ENCODE measurements at places on chromosomes 7 and 10.

- DNase-seq = no peak
Measured at GRCh38 chr10:34530778-34531177, 284.3 kb downstream of the PARD3 start.

DNA sequence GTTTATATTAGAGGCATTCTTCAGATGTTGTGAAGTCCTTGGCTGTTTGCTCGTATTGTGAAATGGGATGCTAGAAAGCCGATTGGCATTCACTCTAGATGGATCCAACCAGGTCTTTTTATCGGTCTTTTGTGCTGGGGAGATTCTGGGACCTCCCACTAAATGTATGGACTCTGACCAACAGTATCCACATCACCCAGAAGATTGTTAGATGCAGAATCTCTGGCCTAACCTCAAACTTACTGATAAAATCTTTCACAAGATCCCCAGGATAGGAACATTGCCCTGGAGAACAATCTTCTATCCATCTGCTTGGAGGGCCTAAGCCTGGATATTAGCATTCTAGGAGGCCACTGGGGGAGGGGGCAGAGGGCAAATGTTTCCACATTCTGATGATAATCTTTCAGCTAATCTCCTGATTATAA lies 160.9 kb downstream of the PLXDC2 start:
- DNase-seq = no peak

DNA sequence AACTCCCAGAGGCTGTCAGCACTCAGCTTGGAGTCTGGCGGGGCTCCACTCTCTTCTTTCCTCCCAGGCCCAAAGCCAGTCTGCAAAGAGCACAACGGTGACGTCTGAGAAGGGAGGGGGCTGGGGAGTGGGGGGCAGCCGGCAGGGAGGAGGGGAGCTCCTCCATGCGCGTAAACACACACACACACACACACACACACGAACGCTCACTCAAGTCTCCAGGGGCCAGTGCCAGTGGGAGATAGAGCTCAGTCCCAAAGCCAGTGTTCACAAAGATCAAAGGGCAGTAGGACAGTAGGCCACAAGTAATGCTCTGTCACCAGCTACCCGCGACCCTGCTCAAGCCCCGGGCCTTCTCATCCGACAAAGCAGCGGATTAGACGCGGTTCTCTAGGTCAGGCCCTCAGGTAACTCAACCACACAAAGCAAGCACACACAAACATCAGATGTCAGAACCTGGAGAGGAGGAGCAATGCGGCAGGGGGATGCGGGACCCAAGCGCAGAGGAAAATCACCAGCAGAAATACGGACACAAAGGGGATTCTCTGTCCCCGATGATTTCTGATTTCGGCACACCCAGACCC lies 19.9 kb downstream of the TCAF1 start:
- DNase-seq = no peak

DNA sequence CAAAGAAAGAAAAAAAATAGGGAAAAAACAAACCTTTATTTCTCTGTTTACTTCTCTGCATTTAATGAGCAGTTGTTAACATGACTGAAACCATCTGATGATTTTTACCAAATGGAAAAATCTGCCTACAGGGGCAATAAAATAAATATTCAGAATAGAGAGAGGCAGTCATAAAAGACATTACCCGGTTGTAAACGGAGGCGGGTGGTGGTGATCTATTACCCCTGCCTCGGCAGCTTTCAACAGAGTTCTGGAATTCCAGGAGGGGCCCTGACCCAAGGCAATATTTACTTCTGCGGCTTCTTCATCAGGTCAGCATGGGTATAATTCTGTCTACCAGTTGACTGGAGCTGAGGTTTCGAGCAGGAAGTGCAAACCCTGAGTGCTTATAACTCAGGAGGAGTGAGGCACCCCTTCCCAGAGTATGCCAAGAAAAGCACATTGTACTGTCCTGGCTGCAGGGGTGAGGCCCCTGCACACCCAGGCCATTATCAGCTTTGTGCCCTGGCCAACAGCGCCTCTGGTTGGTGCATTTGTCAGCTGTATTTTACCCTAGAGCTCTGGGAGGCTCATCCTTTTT lies 8.2 kb upstream of the CXCL12 start:
- no peak for DNase-seq

- no peak for DNase-seq
Measured at GRCh38 chr10:76962851-76963250, 674.8 kb downstream of the KCNMA1 start.

DNA sequence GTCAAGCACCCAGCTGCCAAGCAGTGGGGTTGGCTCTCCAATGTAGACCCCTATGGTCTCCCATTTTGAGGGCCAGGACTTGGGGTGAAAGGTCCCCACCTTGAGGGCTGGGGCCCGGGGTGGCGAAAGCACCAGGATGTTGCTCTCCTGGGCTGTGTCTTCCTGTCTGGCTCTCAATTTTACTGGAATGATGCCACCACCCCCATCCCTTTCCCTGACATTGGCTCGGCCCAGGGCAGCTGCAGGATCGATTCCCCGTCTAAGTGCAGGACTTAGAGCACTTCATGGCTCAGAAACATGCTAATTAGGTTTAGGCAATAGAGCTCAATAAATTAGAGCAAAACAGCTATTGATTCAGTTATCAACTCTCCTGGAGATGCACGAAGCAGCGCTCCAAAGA lies 27.0 kb upstream of the HSPA12A start:
- no peak for DNase-seq

DNA sequence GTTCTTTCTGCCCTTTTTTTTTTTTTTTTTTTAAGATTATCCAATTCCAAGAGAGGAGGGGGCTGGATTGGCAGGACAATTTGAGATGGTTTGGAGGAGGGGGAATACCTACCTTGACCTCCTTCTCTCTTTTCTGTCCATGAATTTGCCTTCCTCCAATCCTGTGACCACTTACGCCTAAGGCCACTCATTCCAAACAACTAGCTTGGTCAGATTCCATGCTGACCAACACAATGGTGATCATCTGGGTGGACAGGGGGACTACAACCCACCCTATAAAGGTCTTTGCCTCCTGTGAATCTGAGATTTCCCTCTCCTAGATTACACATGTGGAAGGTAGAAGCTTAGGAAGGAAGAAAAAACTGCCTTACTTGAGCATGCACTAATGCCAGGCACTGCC lies 2.3 kb upstream of the LDB1 start:
- no peak for DNase-seq

DNA sequence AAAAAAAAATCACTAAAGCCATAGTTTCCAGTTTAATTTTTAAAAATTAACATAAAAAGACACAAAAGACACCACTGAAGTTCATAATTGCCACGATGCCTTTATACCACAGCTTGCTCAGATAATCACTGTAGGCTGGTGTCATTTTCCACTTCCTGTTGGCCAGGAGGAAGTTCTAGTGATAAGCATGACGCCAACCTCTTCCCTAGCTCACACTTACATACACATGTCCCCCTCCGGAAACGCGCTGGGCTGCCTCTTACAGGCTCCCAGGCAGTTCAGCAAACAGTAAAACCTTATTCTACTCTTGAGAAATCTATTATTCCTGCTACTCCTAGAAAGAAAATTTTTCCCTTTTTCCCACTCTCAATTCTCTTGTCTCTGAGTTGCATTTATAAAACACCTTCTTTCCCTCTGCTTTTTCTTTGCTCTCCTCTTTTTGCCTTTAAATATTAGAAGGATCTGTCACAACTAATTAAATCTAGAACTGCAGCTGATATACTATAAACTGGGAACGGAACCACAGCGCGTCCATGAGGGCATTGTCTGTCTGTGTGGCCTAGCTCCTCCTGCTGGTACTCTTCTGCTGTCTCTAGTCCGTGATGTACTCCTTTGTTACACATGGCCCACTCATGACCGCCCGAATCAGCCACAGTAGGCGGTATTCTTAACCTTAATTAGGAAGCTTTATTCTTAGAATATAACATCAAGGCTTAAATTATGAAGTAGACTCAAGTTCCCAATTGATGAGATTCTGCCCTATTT lies 664.9 kb downstream of the CNTNAP2 start:
- DNase-seq = no peak

DNA sequence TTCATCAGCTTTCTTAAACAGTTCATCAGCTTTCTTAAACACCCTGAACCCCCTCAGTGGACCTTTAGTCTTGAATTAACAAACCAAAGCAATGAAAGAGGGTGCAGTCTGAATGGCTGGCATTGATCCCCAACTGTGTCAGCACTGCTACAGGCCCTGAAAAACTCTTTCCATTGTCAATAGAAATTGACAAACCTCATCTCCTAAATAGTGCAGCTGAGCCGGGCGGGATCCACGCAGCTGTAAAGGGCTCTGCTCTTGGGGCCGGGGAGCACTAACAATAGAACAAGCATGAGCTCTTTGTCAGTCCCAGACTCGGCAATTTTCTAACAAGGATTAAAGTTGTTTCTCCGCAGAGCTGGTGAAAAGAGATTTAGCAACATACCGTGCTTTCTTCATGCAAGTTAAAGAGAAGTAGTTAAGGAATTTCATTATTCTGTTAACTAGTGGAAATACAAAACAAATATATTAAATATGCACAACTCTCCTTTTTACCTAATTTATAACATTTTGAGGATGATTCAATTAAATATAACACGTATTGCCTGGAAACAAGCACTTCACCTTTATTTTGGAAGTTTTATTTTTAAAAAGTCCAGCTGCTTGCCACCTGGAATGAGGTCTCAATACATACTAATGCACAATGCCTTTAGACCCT lies 24.7 kb upstream of the FEZF1 start:
- DNase-seq = no peak

GRCh38 chr7:25031432-25031831 lies 51.5 kb upstream of the OSBPL3 start:
- DNase-seq = no peak

DNA sequence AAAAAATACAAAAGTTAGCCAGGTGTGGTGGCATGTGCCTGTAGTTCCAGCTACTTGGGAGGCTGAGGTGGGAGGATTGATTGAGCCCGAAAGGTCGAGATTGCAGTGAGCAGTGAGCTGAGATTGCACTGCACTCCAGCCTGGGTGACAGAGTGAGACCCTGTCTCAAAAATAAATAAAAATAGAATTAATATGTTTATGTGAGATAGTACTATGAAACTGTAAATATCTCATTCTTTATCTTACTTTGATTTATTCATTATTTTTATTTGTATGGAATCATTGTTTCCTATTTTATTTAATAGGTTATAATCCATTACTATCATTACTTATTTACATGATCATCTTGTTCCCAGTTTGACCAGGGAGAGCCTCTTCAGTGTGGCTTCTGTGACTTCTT lies 41.0 kb upstream of the STRIP2 start:
- no peak for DNase-seq

DNA sequence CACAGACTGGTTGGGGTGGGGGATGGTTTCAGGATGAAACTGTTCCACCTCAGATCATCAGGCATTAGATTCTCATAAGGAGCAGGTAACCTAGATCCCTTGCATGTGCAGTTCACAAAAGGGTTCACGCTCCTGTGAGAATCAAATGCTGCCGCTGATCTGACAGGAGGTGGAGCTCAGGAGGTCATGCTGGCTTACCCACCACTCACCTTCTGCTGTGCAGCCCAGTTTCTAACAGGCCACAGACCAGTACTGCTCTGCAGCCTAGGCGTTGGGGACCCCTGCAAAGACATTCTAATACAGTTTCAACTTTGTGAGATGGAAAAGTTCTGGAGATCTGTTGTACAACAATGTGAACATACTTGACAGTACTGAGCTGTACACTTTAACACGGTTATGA lies 39.9 kb downstream of the STRA8 start:
- DNase-seq = no peak

- no peak for DNase-seq
Measured at GRCh38 chr7:113742377-113742776, 176.4 kb downstream of the PPP1R3A start.

GRCh38 chr10:113199459-113199858 lies 249.4 kb downstream of the TCF7L2 start:
- DNase-seq = no peak

DNA sequence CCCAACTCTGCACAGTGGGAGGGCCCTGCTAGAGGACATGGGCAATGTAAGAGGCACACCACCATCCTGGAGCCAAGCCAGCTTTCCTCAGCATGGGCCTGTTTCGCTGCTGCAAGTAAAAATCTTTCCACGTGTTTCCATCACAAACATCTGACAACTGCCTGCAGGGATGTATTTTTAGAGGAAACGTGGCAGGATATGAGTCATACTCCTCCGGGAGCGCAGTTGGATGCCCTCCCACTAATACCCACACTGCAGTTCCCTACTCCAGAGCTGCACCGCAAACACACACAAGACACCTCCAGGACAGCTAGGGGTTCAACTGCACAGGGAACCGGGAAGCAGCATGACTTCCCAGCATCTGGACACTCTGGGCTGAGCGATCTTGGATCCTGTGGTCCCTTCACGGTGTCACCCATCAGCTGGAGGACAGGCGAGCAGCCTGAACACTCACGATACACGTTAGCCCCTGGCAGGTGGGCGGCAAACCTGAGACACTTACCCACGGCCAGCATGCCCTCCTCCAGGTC lies 26.1 kb downstream of the PLAC9 start:
- DNase-seq = no peak

DNA sequence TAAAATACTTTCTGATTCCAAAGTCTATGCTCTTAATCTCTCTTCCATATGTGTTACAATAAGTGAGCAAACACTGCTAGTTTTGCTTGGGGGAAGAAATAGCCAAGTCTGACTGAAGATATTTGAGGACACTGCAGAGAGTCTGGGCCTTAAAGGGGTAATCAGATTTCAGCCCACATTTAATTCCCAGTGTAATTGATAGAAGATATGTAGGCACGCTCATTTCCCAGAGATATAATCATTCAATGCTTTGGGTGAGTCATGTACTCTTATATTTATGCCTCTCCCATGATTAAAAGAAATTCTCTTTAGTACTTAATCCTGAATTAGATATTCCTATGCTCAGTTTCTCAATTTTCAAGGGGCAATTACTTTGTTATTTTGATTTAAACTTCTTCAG lies 178.1 kb upstream of the POM121L12 start:
- no peak for DNase-seq

DNA sequence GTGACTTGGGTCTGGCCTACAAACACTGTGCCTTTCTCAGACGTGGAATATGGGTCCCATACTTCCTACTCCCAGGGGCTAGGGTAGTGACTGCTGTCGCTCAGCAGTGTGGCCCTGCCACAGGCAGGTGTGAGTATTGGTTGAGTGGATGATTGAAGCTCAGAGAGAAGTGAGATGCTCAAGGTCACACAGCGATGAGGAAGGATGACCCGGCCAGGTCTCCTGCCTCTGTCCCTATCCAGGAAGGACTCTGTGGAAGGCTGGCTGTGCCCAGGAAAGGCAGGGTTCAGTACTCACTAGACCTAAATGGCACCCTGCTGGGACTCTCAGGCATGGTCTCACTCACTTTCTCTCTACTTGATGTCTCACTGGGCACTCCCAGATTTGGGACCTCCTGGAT lies 2.8 kb downstream of the PRF1 start:
- DNase-seq = no peak

DNA sequence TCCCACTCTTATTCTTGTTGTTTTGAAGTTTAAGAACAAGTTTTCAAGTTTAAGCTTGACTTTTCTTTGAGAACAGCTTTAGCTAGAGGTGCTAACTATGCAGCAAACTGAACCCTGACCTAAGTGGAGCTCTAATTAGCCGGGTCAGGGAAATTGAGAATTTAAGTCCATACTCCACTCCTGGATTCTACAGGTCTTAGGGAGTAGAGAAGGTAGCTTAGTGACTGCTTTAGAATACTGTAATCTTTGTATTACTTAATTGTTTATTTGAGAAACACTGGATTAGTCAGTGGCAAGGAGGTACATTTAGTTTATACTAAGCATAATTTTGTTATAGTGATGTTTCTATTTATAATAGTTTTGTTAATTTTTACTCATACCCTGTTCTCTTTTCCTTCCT lies 74.6 kb upstream of the STRIP2 start:
- DNase-seq = no peak
